ENCODE measurements at places on chromosomes 6 and 20.

GRCh38 chr20:60310560-60311349, 352.5 kb downstream of the CDH26 start:
- no peak for DNase-seq

DNA sequence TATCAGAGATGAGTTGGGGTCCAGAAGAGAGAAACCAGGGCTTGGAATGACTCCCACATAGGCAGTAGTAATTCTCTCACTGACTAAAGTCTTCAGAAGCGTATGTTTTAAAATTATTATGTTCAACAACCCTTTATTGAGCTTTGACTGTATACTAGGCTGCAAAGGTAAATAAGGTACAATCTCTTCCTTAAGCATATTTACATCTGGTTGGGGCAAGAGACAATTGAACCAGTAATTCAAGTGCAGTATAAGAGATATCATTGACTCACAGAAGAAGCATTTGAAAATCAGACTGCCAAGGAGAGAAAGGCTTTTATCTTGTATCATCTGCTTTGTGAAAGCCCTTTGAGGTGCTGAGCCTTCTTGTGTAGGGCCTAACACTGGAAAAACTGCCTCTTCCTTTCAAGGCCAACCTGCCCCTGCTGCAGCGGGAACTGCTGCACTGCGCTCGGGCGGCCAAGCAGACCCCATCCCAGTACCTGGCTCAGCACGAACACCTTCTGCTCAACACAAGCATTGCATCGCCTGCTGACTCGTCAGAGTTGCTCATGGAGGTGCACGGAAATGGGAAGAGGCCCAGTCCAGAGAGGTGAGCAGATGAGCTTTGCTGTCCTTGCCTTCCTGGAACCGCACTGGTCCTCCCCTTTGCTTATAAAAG, 39.3 kb upstream of the C20orf144 start:
- no peak for DNase-seq

- no peak for DNase-seq
Observed at GRCh38 chr20:23625236-23625964, 12.4 kb downstream of the CST3 start.

- no peak for DNase-seq
Observed at GRCh38 chr20:3751305-3751674, 16.3 kb downstream of the ADISSP start.

GRCh38 chr6:53517021-53517420, 27.9 kb downstream of the GCLC start:
- DNase-seq = no peak

Data from AG09319 (cell line).